Gastroesophageal sphincter (tissue), 4 donors: ENCODE measurements at places on chromosomes 11 and 22.

DNA sequence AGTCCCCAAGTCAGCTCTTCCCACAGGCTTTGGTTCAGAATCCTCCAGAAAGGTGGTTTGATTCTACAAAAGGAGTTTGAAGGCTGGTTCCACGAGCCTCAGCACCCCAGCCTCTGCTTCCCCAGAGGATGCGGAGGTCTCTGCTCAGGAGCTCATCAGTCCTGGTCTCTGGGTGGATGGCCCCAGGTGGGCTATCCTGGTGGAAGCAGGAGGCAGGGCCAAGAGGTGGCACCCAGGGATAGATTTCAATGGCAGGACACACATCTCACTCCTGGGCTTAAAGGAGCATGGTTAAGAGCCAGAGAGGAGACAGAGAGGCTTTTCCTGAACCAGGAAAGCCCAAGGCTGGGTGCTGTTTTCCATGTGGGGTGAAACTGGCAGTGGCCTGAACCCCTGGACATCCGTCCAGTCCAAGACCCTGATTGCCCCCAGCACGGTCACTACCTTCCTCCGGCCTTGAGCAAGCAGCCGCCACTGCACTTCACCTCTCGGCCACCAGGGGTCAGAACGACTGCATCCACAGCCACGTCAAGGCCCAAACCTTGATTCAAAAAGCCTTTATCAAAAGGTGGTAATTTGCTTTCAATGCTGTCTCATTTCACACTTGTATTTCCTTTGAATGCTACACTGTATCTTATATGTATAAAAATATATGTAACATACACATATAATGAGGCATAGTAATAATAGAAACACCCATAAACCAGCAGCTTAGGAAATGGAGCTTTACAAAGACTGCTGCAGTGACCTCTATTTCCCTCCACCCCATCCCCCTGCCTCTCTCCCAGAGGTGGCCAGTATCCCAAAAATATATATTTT is 19.3 kb upstream of the FXYD2 start:
- ATAC-seq: peak; percentile 66

- ATAC-seq: no peak
Measured at GRCh38 chr22:25027959-25028840, 75.7 kb downstream of the KIAA1671 start.

DNA sequence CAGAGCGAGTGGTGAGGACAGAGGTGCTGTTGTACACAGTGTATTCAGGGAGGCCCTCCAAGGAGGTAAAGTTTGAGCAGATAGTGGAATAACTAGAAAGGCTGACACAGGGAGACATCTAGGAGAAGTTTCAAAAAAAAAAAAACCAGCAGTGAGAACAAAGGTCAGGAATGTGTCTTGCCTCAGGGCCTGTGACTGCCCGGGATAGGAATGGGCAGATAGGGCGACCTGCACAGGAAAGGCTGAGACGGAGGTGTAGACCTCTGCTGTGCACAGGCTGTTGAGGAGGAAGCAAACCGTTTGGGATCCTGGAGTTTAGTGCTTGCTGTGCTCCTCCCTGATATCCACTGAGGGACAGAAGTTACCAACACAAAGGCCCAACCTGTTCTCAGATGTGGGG is 406.5 kb upstream of the B3GAT1 start:
- ATAC-seq: no peak

GRCh38 chr11:73317373-73317772 is 9.3 kb downstream of the ARHGEF17 start:
- ATAC-seq: peak; percentile 52

DNA sequence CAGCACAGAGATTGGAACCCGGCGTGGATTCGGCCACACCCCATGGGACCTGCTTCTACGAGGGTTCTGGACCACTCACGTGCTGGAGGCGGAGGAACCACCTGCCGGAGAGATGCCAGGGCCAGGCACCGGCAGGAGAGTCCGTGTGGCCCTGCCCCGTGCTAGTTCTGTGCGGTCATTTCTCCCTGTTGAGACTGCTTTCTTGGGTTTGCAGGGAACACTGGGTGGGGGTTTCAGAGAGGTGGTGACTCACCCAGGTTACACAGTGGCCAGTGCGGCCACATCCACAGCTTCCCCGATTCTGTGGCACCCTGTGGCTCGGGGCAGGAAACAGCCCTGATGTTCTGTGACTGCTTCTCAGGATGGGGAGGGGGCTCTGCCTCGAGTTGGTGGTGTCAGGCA is 3.6 kb upstream of the PHLDA2 start:
- no peak for ATAC-seq

DNA sequence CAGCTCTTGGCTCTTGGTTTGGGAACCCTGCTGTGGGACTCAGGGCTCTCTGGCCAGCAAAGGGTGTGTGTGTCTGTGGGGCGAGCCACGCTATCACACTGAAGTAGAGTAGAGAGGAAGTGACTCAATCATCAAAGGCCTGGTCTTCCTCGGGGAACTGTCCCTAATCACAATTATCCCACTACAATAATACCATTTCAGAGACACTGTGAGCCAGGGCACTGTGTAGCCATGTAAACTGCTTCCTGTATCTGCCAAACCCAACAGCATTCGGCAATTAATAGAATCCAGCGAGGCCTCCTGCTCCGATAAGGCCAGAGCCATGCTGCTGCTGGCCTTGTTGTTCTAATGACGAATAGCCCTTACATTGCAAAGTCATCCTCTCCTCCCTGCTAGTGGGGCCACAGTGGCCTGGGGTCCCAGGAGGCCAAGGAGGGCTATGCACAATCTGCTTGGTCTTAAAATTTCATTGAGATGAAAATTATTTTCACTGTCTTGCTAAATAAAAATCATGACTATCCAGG is 49.8 kb upstream of the LMO2 start:
- peak; percentile 48 for ATAC-seq

DNA sequence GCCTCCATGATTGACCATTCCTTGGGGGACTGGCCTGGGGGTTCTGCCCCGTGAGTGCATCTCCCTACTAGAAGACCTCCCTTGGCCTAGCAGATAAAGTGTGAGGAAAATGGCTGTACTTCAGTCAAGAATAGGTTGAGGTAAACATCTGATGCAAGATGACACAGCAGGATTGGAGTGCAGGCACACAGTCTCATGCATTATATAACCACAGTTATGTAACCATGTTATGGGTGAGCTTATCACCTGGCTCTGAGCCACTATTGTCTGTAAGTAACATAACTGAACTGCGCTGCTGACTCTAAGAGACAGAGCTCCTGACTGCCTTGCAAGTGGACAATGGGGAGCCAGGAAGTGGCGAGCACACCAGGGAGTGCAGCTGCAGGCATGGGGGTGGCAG is 378.7 kb upstream of the ANO5 start:
- no peak for ATAC-seq

- no peak for ATAC-seq
Measured at GRCh38 chr11:6547177-6547576, 50.1 kb downstream of the DNHD1 start.

DNA sequence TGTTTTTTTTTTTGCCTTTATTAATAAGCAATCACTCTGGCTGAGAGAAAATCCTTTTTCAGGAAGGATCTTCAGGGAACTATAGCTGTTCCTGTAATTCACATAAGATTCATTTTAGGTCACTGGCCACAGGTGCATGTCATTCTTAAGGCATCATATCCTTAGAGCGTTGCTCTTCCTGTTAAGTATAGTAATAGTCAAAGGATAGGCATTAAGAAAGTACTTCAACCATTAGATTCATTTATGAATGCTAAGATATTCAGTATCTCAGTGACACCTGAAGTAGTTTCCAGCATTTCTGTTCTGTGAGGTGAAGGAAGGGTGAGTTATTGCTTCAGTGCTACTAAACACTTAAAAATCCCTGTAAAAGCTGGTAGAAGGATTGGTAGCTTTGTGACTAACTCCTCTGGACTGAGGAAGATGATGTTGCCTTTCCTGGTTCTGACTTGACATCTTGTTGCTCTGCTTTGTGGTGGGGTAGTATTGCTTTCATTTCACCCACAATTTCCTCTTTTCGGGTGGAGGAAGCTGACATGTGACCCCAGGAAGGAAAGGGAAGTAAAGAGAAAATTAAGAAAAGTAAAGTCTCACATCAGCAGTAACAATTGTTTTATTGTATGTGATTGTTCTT is 34.7 kb downstream of the RNF169 start:
- no peak for ATAC-seq

- ATAC-seq: no peak
Measured at GRCh38 chr11:63371396-63371795, 1.8 kb downstream of the SLC22A9 start.

DNA sequence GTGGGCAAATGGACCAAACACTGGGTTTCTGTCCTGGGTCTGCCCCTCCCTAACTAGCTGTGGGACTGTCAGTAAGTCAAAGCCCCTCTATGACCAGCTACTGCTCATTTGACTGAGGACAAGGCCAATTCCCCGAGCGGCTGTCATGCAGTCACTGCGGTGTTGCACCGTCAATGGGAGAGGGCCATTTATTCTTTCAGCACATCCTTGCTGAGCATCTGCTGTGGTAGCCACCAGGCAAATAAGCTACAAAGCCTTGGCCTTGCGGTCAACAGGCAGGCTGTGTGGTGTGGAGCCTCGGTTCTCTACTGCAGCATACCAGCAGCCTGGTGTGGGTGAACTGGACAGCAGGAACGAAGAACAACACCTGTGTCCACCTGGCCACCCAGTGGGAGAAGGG is 25.8 kb upstream of the SERPIND1 start:
- no peak for ATAC-seq

DNA sequence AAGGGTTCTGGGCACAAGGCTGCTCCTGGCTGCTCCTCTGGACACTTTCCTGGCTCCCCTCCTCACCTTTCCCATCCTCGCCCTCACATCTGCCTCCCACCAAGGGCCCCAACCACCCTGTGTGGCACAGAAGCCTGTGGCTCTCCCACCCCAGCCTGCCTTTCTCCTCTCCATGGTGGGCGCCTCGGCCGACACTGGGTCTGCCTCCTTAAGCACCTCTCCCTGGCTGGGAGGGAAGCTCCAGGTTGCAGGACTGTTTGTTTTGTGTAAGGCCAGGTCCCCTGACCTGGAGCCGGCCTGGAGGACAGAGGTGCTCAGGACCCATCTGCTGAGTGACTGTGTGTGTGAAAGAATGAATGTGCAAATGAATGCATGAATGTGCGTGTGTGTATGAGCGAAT is 14.1 kb downstream of the MUC6 start:
- no peak for ATAC-seq

DNA sequence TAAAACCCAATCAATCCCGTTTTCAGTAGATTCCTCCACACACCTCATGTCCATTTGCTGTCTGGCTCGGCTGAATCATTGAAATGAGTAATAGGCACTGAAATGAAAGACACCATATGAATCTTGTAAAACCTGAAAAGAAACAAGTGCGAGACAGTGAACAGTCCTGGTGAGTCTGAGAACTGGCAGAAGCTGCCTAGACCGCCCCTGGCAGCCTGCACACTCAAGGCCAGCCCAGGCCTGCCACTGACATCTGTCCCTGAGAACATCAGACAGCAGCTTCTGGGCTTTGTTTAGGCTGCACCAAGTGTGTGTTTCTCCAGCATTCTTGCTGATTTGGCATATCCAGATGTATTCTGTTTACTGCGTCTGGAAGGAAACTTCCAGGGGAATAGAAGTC is 44.8 kb downstream of the ENDOD1 start:
- ATAC-seq: no peak

DNA sequence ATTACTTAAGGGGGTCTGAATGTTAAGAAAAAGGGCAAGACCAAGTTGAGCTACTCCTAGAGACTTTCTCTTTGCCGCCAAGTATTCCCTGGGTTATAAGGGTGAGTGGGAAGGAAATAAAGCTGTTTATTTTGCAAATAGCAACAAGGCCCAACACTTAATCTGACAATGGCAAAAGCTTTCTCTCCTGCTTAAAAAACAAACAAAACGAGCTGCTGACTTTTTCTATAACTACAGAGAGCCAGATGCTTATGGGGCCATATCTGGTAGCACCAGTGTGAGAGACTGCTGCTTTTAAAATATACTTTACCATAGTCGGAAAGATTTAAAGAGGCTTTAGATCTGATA is 2.3 kb upstream of the KDM2A start:
- no peak for ATAC-seq

DNA sequence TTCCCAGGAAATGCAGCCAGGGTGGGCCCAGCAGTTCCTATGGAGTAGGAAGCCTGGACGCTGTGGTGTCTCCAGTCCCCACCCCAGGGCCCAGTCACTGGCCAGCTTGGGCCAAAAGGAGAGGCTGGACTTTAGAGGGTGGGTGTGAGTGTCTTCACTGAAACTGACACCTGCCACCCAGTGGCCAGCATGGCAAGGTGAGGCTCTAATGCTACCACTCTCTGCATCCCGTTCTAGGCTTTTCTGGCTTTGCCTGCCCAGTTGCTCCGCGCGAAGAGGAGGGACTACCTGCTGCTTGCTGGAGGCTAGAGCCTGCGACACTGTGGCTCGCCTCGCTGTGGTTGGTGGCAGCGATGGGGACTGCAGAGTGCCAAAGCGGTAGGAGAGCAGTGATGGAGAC is 35.4 kb downstream of the C22orf42 start:
- ATAC-seq: no peak
